ENCODE measurements at places on chromosomes 12 and 14. TPM values are rescaled to one million over a fixed set of nuclear protein-coding genes. Genes with fewer than 3 reads are reported as not detected.

DNA sequence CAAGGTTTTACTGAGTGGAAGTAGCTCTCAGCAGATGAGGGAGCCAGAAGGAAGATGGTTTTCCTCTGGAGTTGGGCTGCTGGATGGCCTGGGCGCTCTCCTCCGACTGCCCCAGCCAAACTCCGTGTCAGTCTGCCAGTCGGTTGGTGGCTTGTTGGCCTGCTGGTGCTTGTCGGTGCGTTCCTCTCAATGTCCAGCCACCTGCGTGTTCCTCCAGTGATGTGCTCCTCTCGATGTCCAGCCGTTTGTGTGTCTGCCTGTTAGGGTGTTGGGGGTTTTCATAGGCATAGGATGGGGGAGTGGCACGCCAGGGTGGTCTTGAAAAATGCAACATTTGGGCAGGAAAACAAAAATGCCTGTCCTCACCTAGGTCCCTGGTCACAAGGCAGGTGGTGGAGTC is 37.0 kb upstream of the LDHB start:
- no peaks in the 10 kb centered on the region for H3K27me3 ChIP-seq
- no peak for DNase-seq
- no peak overlapping the region for H3K27ac ChIP-seq

DNA sequence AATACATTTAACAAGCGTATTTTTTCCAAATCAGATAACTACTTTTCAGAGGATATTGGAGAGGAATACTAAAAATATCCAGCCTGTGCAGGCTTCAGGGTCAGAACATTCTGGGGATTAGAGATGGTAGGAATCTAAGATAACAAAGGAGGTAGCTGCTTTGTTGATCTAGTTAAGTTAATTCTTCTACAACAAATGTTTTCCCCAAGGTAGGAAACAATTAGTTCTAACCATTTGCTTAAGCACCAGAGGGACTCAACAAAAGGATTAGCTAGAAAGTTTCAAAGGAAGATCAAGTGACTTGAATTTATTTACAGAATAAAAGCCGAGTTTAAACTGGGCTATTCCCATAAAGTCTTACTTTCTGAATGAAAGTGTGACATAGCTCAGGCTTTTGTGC is 524.2 kb downstream of the TMTC2 start:
- H3K36me3 ChIP-seq: no peaks in the 10 kb centered on the region
- H3K27ac ChIP-seq: no peak overlapping the region
- H3K4me1 ChIP-seq: no peaks in the 10 kb centered on the region
- H3K27me3 ChIP-seq: no peaks in the 10 kb centered on the region
- H3K4me3 ChIP-seq: no peak overlapping the region
- no peak for DNase-seq

- no peaks in the 10 kb centered on the region for H3K36me3 ChIP-seq
- no peaks in the 10 kb centered on the region for H3K27me3 ChIP-seq
- DNase-seq: no peak
- no peak overlapping the region for H3K27ac ChIP-seq
- H3K4me1 ChIP-seq: no peaks in the 10 kb centered on the region
Measured at GRCh38 chr12:21801522-21802288, 27.2 kb upstream of the KCNJ8 start.

GRCh38 chr12:41536813-41537490 is 348.8 kb downstream of the PDZRN4 start:
- DNase-seq: no peak
- H3K27ac ChIP-seq: no peak overlapping the region
- H3K4me1 ChIP-seq: no peaks in the 10 kb centered on the region
- no peak overlapping the region for H3K4me3 ChIP-seq

GRCh38 chr12:7834701-7835100 is 38.0 kb downstream of the SLC2A14 start:
- no peak overlapping the region for H3K4me3 ChIP-seq
- H3K36me3 ChIP-seq: no peaks in the 10 kb centered on the region
- H3K4me1 ChIP-seq: no peaks in the 10 kb centered on the region
- H3K27me3 ChIP-seq: no peaks in the 10 kb centered on the region

- H3K4me3 ChIP-seq: no peak overlapping the region
- H3K27me3 ChIP-seq: no peaks in the 10 kb centered on the region
- DNase-seq: no peak
Measured at GRCh38 chr12:92938018-92938417, 8.9 kb upstream of the EEA1 start.

DNA sequence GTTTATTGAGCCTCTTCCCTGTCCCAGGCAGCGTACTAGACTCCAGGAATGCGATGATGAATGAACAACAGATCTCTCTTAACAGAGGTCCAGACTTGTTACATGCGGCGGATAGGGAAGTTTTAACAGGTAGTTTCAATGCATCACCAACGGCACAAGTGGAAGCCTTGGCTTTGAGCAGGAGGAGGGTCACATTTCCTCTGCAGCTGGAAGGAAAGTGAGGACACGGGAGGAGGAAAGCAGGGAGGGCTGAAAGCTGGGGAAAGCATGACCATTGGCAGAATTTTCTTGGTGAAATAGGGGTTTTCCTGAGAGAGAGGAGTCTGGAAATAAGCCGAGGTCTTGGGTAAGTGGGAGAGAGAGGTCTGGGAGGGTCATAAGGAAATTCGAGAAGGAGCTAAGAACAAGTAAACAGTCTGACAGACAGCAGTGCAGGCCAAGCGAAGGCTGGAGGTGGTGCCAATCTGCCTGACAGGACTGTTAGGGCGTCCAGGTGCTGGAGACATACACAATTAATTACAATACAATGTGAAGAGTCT is 15.4 kb downstream of the BHLHE41 start:
- no peak overlapping the region for H3K4me3 ChIP-seq
- H3K27me3 ChIP-seq: no peaks in the 10 kb centered on the region
- H3K27ac ChIP-seq: no peak overlapping the region
- H3K4me1 ChIP-seq: no peaks in the 10 kb centered on the region
- no peak for DNase-seq

DNA sequence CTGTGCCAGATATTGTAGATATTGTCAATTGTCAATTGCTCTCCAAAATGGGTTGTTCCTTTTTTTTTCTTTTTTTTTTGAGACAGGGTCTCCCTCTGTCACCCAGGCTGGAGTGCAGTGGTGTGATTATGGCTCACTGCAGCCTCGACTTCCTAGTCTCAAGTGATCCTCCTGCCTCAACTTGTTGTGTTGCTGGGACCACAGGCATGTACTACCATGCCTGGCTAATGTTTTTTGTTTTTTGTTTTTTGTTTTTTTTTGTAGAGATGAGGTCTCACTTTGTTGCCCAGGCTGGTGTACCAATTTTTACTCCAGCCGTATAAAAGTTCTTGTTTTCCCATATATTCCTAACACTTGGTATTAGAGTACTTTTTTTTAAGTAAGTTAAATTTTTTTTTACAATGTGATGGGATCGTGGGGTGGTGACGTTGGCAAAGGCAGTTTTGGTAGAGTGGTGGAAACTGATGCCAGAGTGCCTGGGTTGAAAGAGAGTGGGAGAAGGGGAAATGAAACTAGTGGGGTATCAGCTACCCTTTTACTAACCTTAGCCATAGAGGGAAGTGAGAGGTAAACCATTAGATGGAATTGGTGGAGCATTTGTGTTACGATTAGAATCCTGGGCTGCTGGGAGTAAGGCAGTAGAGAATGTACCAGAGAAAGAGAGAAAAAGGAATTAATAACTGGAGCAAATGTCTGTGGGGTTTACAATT is 33.0 kb upstream of the CFAP54 start:
- no peak for DNase-seq
- no peaks in the 10 kb centered on the region for H3K27me3 ChIP-seq
- H3K36me3 ChIP-seq: no peaks in the 10 kb centered on the region
- H3K27ac ChIP-seq: no peak overlapping the region
- H3K4me3 ChIP-seq: no peak overlapping the region

DNA sequence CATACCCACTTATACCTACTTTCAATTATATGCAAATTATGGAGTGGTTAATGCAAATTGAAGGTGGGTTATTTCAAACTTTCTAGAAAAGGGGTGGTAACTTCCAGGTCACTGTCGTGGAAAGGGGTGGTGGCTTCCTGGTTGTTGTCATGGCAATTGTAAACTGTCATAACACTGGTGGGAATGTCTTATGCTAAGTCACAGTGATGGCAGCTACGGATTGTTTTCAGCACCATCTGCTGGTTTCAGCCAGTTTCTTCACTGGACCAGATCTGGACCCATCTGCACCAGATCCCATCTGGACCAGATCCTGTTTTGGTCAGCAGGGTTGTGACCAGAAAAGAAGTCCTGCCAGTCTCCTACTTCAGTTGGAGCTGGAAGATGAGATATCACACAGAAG is 1469.3 kb downstream of the AACS start:
- no peaks in the 10 kb centered on the region for H3K4me1 ChIP-seq
- no peak overlapping the region for H3K27ac ChIP-seq
- no peak for DNase-seq
- no peaks in the 10 kb centered on the region for H3K27me3 ChIP-seq

DNA sequence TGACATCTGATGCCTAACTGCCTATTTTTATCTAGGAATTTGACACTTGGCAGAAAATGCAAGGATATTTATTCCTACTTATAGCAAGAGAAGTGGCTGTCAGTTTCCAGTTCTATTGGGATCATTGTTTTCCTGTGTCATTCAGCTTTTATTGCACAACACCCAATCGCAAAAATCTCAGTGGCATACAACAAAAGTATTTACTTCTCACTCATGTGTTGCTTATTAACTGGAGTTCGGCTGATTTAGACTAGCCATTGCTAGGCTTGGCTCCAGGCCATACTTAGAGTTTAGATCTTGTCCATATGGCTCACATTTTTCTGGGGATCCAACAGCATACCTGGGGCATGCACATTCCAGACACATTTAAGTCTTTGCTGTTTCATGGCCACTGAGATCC is 218.6 kb upstream of the SYT1 start:
- DNase-seq: no peak
- H3K4me3 ChIP-seq: no peak overlapping the region
- no peaks in the 10 kb centered on the region for H3K36me3 ChIP-seq

GRCh38 chr12:10048526-10048925 is 18.0 kb downstream of the CLEC9A start:
- no peak for DNase-seq
- H3K36me3 ChIP-seq: no peaks in the 10 kb centered on the region
- no peak overlapping the region for H3K27ac ChIP-seq
- H3K4me3 ChIP-seq: no peak overlapping the region

DNA sequence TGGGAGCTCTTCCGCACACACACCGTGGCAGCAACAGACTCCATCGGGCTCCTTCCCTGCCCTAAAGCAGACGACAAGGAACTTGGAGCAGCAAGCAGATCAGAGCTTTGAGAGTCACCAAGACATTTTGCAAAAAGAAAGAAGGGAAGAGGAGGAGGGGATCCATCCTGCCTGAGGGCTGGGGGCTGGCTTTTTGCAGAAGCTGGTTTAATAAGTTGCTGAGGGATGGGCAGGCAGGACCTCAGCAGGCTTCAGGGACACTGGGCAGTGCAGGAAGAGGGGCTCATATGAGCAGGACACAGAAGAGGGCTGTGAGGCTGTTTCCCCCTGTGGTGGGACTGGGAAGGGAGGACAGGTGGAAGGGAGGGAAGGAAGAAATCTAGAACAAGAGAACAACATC is 133.4 kb upstream of the GSC start:
- no peak for DNase-seq
- no peak overlapping the region for H3K27ac ChIP-seq
- H3K27me3 ChIP-seq: no peaks in the 10 kb centered on the region
- no peaks in the 10 kb centered on the region for H3K4me1 ChIP-seq
- H3K4me3 ChIP-seq: no peak overlapping the region
- no peaks in the 10 kb centered on the region for H3K36me3 ChIP-seq

DNA sequence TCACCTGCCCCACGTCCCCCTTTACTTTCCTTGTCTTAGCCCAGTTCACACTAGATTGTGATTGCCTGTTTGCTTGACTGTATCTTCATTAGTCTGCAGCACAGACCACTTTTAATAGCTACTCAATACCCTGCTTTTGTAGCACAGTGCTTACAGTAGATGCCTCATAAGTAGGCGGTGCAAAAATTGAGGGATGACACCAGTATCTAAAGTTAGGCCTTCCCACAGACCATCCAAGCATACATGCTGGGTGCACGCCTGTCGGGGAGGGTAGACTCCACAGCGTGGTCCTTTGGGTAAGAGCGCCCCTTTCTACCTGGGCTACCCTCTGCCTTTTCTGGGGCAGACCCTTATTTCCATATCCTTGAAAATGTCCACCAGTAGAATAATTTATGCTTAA is 140.8 kb downstream of the GCH1 start:
- H3K36me3 ChIP-seq: peaks cover 7% of the 10 kb centered on the region
- no peaks in the 10 kb centered on the region for H3K4me1 ChIP-seq
- H3K27ac ChIP-seq: no peak overlapping the region
- no peak overlapping the region for H3K4me3 ChIP-seq
- no peak for DNase-seq

DNA sequence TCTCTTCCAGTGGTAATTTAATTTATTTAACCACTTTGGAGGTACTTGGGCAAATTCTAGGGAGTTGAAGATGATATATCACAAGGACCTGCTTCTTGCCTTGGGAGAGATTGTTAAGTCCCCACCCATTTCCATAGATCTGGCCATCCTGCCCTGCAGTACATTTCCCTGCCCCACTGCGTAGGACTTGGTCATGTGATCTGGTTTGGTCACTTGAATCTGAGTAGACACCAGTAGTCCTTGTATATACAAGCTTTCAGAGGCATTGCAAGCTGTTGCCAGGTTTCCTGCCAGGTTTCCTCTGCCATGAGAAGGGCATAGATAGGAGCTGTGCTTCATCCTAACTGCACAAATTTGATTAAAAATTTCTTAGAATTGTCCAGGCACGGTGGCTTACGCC is 200.0 kb downstream of the ADAMTS20 start:
- no peak overlapping the region for H3K27ac ChIP-seq
- no peaks in the 10 kb centered on the region for H3K4me1 ChIP-seq
- DNase-seq: no peak
- no peak overlapping the region for H3K4me3 ChIP-seq

GRCh38 chr14:105070760-105071137 is 5.5 kb upstream of the GPR132 start:
- no peaks in the 10 kb centered on the region for H3K4me1 ChIP-seq
- DNase-seq: no peak
- H3K27me3 ChIP-seq: no peaks in the 10 kb centered on the region
- H3K36me3 ChIP-seq: no peaks in the 10 kb centered on the region

ADAM21 gene
- 0.24 TPM for total RNA-seq

FAR2 gene
- total RNA-seq: 11.5 TPM

NEUROD4 gene
- total RNA-seq: not detected

PTPN21 gene
- total RNA-seq: 53.7 TPM

ACSM4 gene
- total RNA-seq: not detected

IFI27 gene
- total RNA-seq: 222 TPM

COL2A1 gene
- not detected for total RNA-seq

GDF3 gene
- total RNA-seq: 0.30 TPM

ALDH1L2 gene
- 17.2 TPM for total RNA-seq

C1RL gene
- 82.0 TPM for total RNA-seq
